ENCODE measurements at places on chromosomes 16 and 17.

DNA sequence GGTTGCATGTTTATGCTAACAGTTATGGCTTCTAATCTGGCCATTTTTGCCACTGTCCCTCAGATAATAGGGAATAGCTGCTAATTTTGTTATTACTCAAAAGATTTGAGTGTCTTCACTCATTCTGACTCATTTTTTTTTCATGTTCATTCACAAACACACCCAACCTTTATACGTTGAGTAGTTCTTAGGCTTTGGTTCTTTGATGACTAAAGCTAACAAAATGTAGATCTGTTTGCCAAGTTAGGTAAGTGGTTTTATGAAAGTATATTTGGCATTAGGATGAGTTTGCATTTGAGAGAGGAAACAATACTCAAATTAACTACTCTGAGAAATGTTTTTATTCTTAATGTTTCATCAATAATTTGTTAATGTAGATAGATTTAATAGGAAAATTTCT lies 3.6 kb downstream of the MAP2K4 start:
- peaks cover 11% of the 10 kb centered on the region for H3K4me1 ChIP-seq
- no peak for DNase-seq
- H3K27ac ChIP-seq, result no peak overlapping the region
- peaks cover 5% of the 10 kb centered on the region for H3K27me3 ChIP-seq

GRCh38 chr16:25481636-25482035 lies 210.1 kb upstream of the HS3ST4 start:
- H3K27me3 ChIP-seq, result no peaks in the 10 kb centered on the region
- no peak overlapping the region for H3K4me3 ChIP-seq
- no peaks in the 10 kb centered on the region for H3K36me3 ChIP-seq
- H3K27ac ChIP-seq, result no peak overlapping the region
- no peaks in the 10 kb centered on the region for H3K4me1 ChIP-seq

GRCh38 chr16:52193441-52193840 lies 353.5 kb downstream of the TOX3 start:
- H3K27ac ChIP-seq, result no peak overlapping the region
- no peaks in the 10 kb centered on the region for H3K4me1 ChIP-seq
- no peaks in the 10 kb centered on the region for H3K27me3 ChIP-seq
- no peak overlapping the region for H3K4me3 ChIP-seq
- H3K36me3 ChIP-seq, result no peaks in the 10 kb centered on the region

- H3K36me3 ChIP-seq, result no peaks in the 10 kb centered on the region
- no peaks in the 10 kb centered on the region for H3K27me3 ChIP-seq
- no peak for DNase-seq
- H3K27ac ChIP-seq, result no peak overlapping the region
- H3K4me3 ChIP-seq, result no peak overlapping the region
These were observed 4.4 kb downstream of the WFIKKN2 start for GRCh38 chr17:50839591-50840310.

GRCh38 chr16:71808593-71809459 lies at the start of gene AP1G1:
Gene AP1G1 (minus strand): TSS chr16:71808834. CDS start chr16:71789479, 19,355 bp downstream.
- peak; percentile 97 for DNase-seq
- H3K27ac ChIP-seq, result peak within 1 kb of the TSS; percentile 94
- no peaks in the 10 kb centered on the region for H3K27me3 ChIP-seq

DNA sequence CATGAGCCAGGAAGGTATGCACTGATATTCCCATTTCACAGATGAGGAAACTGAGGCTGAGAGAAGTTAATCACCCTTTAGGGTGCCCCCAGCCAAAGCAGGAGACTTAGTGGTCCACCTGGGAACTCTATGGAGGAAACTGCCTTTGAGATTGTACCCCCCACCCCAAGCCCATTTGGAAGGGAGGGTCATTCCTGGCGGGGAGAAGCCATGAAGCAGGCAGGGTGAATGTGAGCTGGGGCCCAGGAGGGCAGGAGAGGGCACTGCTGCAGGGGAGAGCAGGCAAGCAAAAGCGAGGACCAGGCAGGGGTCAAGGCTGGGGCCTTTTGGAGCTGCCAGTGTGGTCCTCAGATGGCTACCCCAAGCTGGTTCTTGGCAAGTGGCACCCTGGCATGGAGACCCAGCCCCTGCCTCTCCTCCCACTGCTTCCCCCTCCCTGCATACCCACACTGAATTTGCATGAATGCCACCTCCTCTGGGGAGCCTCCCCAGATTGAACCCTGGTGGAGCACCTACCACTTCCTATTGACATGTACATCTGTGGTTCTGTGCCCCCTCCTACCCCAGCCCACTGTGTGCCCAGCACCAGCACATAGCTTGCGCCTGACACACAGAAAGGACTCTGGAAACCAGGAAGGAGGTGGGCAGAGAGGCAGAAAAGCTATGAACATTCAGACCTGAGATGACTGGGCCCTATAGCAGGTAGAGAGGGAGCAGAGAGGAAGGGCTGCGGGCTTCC lies 965 bp upstream of the TMC6 start:
- no peak overlapping the region for H3K27ac ChIP-seq
- peaks cover 2% of the 10 kb centered on the region for H3K36me3 ChIP-seq
- no peaks in the 10 kb centered on the region for H3K27me3 ChIP-seq
- H3K4me3 ChIP-seq, result no peak overlapping the region
- H3K4me1 ChIP-seq, result peaks cover 26% of the 10 kb centered on the region

DNA sequence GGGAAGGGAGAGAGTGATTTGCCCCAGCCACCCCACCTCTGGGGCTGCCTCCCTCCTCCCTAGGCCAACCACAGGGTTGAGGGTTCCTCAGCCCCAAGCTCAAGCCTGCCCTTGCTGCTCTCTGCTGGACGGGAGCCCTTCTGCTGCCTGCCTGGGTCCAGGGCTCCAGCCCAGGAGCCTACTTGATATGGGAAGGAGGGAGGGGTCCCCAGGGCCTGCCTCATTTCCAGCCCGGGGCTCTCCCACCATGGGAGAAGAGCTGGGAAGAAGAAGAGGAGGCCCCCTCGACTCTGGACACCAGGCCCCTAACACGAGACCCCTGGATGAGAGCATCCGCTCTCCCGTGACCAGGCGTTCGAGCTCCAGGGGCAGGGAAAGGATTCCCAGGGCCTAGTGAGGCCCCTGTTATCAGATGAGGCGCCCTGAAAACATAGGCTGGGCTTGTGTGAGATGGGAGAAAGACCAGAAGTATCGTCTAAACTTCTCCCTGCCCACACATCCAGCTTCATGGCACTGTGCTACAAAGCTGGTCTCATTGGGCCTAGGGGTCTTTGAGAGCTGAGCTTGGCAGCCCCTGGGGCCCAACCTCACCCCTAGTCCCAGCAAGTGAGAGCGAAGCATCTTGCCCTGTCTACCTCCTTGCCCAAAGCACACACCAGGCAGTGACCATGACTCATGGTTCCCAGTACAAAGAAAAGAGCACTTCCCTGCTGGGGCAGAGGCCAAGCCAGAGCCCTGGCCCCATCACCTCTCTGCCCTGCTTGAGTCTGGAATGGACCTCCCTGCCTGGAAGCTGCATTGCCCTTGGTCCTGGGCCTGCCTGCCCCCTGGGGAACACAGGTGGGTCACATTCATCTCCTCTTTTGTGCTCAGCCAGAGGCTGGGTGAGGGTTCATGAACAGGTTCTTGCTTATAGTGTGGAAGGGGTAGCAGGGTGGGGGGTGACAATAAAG lies 987 bp downstream of the SLC16A5 start:
- DNase-seq, result peak; percentile 69
- H3K4me3 ChIP-seq, result peak overlapping the region; percentile 52
- H3K36me3 ChIP-seq, result no peaks in the 10 kb centered on the region
- no peaks in the 10 kb centered on the region for H3K27me3 ChIP-seq
- H3K27ac ChIP-seq, result peak overlapping the region; percentile 88
- peaks cover 42% of the 10 kb centered on the region for H3K4me1 ChIP-seq

DNA sequence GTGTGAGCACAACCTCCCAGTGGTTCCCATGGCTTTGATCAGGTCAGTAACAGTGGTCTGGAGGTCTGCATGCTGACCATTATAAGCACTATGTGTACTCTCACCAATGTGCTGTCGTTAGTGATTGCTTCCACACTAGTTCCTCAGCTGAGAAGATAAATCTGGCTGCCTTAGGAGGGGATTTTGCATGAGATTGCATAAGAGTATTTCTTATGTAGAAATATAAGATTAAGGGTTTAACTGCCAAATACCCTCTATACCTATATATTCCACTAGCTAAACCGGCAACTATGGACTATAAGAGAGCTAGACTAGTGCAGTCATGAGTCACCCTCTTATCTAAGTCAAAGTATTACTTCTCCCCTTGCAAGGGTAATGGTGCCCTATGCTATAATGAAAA lies 580.2 kb downstream of the CDH11 start:
- H3K36me3 ChIP-seq, result no peaks in the 10 kb centered on the region
- no peak overlapping the region for H3K27ac ChIP-seq
- no peaks in the 10 kb centered on the region for H3K4me1 ChIP-seq
- H3K27me3 ChIP-seq, result no peaks in the 10 kb centered on the region
- no peak for DNase-seq

DNA sequence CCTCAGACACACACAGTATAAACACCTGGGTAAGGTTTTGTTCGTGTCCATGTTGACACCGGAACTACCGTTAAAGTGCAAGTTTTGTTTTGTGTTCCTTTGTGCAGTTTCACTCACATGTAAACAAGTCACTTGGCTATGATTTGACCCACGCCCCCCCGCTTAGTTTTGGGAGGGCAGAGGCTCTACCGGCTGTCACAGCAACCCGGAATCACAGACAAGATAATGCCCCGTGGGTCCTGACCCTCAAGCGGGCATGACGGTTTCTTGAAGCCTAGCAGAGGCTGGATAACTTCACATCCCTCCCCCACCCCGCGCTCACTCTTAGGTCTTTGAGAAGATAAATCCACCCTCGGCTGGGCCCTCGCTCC lies 1.7 kb downstream of the RASD1 start:
- H3K4me1 ChIP-seq, result peaks cover 13% of the 10 kb centered on the region
- DNase-seq, result peak; percentile 20
- H3K27me3 ChIP-seq, result no peaks in the 10 kb centered on the region
- H3K4me3 ChIP-seq, result peak overlapping the region; percentile 15
- no peak overlapping the region for H3K27ac ChIP-seq

All from endothelial cell of umbilical vein (primary cell).